ENCODE measurements at places on chromosomes 4 and X.

- DNase-seq: no peak
These were observed 216.9 kb downstream of the CENPC start for GRCh38 chr4:67328393-67328792.

DNA sequence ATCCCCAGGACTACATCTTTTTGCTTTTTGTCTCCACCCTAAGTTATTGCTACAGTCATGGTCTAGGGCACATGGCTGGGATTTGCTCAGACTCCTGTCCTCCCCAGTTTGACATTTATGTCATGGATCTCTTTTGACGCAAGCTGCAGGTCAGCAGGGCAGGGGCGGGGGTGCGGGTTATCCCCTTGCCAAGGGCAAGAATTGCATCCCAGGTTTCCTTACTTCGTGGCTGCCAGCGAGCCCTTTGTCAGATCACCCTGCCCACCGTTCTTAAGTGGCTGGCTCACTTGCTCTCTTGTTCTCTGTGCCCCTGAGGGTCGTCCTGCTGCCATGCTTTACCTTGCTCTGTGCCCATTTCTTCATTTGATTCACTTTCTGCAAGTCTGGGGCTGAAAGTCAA lies 21.1 kb upstream of the UBA1 start:
- no peak for DNase-seq

GRCh38 chr4:125021189-125021588 lies 293.6 kb upstream of the FAT4 start:
- DNase-seq: no peak

DNA sequence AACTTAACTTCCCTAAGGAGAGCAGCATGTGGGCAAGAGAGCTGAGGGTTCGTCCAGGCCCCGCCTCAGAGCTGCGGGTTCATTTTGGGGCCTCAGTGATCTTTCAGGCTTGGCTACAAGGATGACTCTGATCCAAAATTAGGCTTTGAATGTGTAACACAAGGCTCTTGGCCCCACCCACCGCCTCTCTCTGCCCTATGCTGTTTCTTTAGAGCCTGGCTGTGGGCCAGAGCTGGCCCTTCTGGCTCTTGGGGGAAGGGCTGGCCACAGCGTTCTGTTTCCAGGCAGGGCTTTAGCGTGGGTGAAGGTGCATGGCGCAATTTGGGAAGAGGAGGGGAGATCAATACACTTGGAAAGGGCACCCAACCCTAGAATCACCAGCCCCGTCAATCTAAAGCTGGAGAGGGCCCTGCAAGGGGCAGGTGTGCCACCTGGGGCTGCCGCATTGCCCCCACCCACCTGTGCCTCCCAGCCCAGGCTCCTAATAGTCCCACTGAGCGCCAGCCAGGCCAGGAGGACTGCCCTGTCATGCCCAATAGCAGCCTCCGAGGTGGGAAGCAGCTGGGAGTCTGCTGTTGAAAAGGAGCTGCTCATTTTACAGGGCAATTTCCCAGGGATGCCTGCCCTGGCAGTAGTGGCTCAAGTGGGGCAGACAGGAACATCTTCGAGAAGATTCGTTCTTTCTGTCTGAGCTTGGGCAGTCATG lies 84.5 kb upstream of the MAML3 start:
- no peak for DNase-seq

DNA sequence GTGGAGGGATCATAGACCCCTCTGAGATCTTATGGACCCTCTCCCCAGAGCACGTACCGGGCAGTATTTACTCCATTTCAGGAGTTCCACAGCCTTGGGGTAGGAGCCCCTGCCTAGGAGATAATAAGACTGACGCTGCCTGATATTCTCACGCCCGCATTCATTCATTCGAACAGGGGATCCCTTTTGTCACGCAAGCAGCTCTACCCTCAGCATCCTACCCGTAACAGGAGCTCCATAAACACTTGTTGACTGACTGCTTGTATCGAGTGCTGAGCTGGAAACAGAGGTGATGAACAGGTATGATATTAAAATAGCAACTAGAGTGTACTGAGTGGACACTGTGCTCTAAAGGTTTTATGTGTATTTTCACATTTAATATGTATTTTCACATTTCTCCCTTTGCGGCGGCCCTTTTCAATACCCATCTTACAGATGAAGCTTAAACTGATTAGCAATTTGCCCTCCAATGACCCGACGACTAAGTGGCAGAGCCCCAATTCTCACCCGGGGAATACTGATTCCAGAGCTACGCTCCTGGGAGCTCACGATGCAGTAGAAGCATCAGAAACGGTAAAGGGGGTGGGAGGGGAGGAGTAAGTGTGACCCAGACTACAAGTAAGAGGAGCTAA lies 888 bp downstream of the RAB28 start:
- DNase-seq: no peak

DNA sequence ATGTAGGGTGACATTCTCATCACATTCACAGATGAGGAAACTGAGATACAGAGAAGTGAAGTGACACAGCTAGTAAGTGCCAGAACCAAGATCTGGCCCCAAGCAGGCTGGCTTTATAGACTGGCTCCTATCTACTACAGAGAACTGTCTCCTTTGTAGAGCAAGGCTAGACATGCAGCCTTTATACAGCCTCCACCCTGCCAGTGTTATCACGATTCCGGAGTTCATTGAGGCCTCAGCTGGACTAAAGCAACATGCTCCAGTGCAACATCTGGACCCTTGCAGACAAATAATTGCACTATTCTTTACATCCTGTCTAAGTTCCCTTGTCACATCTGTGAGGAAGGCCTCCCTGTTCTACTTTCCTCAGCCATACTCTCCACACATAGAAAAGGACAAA lies 58.0 kb upstream of the XIAP start:
- DNase-seq: no peak

DNA sequence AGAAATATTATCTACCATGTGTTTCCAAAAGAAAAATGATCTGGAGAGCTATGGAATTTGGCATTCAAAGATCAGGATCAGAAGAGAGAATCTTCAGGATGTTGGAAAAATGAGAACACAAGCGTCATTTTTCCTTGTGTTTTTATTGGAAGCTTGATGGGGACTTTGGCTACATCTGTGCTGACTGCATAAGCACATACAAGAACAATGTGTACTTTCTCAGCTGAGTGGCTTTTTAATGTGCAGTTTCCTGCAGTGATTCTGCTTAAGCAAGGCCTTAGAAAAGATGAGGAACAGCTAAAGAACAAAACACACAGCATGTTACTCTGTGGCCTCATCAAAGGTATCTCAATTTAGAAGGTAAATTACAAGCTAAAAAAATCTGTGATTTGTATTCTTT lies 1039.9 kb downstream of the GLUD2 start:
- DNase-seq: no peak

DNA sequence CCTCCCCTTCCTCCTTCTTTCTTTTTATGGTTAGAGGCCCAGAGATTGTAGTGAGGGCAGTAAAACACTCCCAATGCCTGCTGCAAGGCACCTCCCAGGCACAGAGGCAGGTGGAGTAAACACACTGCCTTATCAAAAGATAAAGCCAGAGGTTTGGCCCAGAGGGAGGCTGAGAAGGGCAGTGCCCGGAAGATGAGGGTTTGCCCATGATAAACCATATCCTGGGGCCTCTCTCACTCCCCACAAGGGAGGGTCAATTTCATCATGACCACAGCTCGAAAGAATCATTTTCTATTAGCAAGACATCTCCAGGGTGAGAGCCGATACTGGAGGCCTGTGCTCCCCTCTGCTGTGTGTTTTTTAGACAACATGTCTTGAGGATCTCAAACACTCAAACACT lies 98.5 kb upstream of the FAM9C start:
- DNase-seq: no peak

DNA sequence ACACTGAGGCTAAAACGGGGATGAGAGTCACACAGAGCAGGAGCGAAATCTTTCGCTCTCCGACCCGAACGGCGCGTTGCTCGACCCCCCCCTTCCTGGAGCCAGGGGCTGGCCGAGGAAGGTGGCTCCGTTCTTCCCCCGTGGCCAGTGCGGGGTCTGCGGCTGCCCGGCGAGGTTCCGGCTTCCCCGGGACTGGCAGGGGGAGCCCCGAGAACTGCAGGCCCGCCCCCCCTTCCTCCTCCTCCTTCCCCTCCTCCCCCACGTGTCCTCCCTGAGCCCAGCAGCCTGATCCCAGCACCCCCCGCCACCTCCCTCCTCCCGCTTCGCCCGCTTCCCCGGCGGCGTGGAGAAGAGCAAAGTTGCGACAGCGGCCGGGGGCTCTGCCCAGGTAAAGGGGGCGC lies 2.4 kb upstream of the BCORL1 start:
- DNase-seq: no peak

DNA sequence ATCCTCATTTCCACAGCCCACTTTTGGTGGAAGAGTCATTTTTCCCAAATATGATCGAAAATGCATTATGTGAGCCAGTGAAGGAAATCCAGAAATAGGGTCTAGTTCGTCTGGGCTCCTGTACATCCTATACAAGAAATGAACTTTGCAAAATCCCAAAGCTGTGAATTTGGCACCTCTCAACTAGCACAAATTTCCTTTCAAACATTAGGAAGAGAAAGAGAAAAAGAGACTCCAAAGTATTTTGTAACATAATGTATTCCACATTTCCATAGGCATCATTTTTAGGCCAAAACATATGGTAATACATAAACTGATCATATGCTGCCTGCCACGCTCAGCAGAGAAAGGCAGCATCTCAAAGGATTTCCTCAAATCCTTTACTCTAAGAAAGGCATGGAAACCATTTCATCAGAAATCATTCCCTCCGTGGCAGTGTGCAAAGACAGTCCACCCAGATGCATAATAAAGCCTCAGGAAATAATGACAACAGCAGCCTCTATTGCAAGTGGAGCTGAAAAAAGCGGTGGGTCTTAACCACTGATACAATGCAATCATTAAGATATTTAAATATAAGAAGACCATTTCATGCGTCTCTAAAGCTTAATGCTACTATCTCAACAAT lies 56.8 kb downstream of the ANOS1 start:
- DNase-seq: no peak

DNA sequence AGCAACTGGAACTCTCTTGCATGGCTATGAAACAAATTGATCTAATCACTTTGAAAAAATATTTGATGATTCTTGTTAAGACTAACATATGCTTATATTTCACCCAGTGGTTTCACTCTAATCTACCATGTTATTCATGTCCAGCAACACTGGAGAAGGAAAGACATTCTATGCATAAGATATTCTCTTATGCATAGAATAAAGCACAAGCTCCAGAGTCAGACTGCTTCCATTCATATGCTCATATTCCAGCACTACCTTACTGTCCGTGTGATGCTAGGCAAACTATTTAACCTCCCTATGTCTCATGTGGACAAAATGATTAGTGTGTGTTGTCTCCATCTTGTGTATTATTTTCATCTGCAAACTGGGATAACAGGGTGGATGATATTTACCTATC lies 124.1 kb downstream of the RNF150 start:
- no peak for DNase-seq

- no peak for DNase-seq
These were observed 40.8 kb upstream of the FAM47B start for GRCh38 chrX:34901761-34902160.

DNA sequence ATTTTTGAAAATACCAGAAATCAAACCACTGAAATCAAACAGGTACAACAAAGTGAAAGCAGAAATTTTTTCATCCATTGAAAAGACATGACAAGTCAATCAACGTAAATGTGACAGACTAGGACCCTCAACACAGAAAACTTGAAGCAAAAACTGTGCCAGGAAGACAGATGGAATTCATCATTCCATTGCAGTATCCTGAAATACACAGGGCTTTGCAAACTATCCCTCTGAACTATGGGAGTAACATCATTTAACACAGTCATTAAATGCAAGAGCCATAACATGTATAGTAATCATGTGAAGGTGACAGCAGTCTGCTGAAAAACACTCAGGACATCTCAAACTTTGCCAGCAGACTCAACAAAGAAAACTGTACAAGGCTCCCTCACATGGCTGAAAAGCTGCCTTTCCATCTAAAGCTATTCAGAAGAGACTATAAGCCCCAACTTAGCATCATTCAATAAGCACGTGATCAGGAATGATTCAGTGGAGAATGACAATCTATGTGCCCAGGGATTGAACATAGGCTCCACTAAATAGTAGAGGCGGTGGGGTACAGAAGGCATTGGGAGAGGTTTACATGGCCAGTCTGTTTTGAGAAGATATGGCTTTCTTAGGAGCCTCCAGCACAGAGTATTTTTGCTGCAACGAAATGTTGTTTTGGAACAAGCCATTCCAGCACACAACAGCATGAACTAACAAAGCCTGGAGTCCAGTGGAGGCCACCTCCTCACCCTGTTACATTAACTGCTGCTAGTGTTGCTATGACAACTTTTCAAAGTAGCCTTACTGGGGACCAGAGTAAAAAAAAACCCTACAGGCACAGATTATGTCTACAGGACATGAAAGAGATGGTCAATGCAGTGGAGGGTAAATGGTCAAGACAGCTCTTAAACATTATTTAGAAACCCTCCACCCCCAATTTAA lies 274.5 kb upstream of the NOCT start:
- DNase-seq: no peak

GRCh38 chr4:161650812-161651211 lies 513.0 kb downstream of the FSTL5 start:
- no peak for DNase-seq

- no peak for DNase-seq
These were observed 25.0 kb downstream of the ADGRA3 start for GRCh38 chr4:22490718-22491315.

- DNase-seq: no peak
These were observed 55.2 kb downstream of the ARHGEF6 start for GRCh38 chrX:136725441-136726104.

Data from iPS DF 6.9 (cell line).